Kidney tubule cell (primary cell): ENCODE measurements at places on chromosomes 16 and 17.

DNA sequence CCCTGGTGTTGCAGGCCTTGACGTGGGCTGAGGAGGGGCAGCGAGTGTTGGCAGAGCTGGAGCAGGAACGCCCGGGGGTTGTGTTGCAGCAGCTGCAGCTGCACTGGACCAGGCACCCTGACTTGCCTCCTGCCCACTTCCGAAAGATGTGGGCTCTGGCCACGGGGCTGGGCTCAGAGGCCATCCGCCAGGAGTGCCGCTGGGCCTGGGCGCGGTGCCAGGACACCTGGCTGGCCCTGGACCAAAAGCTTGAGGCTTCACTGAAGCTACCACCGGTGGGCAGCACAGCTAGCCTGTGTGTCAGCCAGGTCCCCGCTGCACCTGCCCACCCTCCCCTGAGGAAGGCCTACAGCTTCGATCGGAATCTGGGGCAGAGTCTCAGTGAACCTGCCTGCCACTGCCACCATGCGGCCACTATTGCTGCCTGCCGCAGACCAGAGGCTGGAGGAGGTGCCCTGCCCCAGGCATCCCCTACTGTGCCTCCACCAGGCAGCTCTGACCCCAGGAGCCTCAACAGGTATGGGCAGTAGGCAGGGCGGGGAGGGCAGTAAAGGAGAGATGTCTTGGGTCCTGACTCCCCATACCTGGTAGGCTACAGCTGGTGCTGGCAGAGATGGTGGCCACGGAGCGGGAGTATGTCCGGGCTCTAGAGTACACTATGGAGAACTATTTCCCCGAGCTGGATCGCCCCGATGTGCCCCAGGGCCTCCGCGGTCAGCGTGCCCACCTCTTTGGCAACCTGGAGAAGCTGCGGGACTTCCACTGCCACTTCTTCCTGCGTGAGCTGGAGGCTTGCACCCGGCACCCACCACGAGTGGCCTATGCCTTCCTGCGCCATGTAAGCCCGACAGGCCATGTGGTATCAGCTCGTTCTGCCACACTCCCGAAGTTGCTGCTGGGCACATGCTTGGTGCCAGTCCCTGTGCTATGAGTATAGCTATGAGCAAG, 5.6 kb downstream of the PLEKHG4 start:
- DNase-seq = peak; percentile 77

- DNase-seq = no peak
Observed at GRCh38 chr16:3998793-3999478, 117.3 kb downstream of the ADCY9 start.

DNA sequence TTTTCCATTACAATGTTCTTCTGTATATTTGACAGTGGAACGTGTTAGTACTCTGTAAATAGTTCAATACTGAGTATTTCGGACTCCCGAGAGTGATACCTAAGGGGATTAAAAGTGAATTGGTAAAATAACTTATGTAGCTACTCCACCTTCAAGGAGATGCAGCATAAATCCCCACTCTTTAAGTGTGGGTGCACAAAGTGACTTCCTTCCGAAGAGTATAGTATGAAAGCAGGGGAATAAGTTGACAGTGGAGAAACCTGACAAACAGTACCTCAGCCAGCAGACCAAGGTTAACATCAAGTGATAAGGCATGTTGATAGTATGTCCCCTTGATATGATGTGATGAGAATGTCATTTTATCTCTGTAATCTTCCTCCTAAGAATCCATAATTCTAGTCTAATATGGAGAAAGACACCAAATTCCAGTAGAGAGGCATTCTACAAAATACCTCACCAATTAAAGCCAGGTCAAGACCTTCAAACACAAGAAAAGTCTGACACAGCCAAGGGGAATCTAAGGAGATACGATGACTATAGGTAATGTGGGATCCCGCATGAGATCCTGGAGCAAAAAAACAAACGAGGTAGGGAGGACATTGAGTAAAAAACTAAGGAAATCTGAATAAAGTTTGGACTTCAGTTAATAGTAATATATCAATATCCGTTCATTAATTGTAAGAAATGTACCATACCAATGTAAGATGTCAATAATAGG, 1.8 kb upstream of the ZPBP2 start:
- no peak for DNase-seq

DNA sequence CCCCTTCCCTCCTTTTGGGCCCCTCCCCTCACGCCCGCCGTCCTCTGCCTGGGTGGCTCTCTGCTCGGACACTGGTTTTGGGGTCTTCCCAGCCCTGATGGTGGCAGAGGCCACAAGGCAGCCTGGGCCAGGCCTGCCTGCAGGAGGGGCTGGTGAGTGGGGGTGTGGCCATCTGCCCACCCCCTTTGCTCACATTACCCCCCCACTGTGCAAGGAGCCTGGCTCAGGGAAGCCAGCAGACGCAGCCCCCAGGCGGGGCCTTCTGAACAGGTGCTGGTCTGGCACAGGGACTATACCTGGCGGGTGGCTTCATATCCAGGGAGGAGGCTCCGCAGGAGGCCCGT, 10.7 kb upstream of the ZFPM1 start:
- no peak for DNase-seq

DNA sequence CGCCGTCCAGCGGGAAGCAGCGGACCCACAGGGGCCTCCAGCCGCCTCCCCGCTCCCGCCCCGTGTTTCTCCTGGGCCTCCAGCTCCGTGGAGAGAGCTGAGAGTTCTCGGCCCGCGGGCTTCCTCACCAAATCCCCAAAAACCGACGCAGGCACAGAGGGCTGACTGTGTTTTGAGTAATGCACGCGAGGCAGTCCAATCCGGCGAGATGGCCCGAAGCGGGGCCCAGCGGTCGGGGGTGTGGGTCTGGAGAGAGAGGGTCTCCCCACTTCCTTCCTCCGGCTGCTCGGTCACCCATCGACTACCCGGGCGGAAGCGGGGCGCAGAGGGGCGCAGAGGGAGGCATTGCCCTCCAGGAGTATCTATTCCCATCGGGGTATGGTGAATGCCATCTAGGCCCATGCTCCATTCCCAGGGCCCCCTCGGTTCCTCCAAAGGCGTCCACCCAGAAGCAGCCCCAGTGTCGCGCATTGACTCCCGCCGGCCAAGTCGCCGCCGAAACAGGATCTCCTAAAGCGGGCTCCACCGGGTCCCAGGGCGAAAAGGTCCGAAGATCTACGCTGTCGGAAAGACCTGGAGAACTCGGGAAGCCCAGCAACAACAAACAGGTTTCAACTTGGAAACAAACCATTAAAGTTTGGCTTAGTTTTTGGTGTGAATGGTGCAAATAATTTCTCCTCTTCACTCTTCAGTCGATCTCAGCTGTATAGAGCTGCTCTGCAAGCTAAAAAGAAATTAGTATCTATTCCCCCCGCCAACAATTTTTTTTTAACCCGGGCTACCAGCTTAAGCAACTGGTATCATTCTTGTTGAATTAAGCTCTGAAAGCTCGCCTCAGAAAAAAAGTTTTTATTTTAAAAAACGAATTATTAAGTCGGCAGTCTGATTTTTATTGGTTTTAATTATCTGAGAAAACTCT, 19.2 kb upstream of the HOXB13 start:
- no peak for DNase-seq

DNA sequence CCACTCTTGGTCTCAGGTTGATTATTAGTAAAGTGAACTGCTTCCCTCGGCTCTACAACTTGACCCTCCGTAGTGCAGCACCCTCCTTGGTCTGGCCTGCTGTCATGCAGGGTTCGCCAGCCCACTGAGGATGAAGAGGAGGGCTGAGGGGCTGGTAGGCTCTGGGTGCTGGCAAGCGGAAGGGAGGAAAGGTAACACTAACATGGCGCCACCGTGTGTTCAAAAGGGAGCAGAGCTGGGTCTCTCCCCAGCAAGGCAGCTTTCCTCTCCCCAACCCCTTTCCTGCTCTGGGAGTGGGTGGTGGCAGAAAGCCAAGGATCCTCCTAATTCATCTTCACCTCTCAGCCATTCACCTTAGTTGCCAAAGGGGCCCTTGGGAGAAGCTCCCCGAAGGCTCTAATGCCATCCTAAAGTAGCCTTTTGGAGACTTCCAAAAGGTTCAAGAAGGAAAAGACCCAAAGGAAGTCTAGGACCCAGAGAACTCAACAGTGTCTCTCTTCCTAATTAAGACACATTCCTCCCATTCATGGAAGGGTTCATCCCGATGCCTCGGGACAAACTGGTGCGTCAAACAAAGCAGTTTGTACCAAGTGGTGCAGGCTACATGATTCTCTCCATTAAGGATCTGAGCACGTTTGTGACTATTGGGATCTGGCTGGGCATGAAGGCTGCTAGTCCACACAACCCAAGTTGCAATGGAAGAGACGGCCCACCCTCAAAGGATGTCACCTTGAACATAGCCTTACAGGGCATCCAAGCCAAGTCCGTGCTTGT, 90.8 kb upstream of the TOB1 start:
- DNase-seq = peak; percentile 56

DNA sequence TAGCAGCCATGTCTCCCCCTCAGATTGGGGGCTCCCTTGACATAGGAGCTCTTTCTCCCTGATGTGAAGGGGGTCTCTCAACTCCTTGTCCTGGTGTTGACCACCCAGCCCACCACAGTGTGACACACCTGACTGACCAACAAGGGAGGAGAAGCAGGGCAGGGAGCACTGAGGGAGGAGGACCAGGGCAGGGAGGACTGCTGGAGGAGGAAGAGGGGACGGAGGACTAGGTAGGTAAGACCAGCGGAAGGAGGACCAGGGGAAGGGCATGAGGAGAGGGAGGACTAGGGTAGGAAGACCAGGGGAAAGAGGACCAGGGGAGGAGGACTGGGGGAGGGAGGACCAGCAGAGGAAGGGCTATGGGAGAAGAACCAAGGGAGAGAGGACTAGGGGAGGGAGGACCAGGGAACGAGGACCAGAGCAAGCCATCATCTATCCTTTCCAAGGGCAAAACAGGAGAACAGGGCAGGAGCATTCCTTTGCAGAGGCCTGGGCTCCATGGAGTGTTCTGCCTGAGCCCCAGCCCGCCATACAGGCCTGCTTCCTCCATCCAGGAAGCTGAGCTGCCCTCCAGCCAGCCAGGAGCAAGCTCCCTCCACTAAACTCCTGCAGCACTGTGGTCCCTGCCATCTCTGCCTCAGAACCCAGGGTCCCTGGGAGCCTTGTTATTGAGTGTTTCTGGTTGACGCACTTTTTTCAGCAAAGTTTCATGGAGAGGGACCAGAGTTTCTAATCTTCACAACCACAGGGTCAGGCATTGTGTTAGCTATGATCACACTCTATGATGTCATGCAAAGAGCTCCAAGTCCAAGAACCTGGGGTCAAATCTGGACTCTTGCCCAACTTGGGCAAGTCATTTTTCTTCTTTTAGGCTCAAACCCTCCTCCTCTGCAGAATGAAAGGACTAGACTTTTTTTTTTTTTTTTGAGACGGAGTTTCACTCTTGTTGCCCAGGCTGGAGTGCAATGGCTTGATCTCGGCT, 15.4 kb upstream of the KRT17 start:
- no peak for DNase-seq

GRCh38 chr17:73463821-73464220, 152.0 kb upstream of the CDC42EP4 start:
- DNase-seq = no peak

GRCh38 chr17:29283496-29283895, 10.5 kb downstream of the NUFIP2 start:
- DNase-seq = no peak
